ENCODE measurements at places on chromosomes 1 and 21.

DNA sequence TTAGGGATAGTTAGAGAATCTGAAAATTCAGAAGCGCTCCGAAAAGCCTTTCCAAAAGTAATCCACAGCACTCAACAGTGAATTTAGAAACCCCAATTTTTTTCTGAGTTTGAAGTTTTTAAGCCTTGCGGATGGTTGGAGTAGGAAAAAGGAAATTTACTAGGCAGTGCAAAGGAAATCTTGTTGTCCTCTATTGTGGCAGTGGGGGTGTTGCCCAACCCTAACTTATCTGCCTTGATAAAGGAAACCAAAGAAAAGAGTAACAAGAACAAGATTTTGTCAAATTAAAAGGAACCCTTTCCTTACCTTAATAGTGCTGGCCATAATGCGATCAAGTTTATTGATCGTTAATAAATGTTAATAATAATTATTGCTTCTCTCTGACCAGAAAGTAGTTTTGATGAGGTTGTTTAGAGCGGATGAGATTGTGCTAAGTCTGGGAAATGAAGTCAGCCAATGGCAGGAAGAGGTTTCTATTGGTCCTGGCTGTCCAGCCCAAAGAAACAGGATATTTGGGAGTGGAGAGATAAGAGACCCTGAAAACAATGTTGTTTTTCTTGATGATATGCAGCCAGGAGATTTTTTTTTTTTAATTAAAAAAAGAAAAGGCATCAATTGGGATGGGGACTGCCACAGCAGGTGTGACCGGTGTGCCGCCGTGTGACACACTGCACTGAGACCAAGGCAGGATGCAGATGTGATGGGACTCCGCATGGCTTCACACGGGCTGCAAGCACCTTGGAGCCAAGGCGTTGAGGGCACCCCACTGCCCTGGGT lies at the start of gene ERG:
ERG (minus strand) TSS at position 421 of the 777 bp plus-strand sequence; CDS start at position 324, 97 bp downstream.
- no peak for DNase-seq

- no peak for DNase-seq
Measured at GRCh38 chr1:3551290-3551678, 60.0 kb downstream of the MEGF6 start.

DNA sequence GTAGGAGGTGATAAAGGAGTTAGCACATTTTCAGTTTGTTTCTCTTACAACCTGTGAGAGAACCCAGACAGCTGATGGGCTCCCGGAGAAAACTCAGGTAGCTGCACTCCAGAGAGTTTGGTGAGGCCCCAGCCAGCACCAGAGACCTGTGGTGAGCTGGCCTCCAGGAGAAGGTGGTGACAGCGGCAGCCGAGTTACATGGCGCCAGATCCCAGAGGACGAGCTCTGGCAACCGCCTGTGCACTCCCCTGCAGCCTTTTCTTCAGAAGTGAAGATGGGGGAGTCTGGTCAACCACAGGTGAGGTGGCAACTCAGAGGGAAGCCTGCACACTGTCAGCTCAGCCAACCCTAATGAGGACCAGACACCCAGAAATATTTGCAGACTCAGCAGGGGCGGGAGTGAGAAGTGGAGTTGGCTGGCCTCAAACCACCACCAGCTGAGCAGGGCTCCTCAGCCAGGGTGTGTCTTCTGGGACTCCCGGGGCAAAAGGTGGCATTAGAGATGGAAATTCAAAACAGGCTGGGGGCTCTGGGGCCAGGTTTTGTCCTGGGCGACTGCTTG lies 209.7 kb downstream of the SETD4 start:
- DNase-seq, result no peak

GRCh38 chr1:59214248-59215208 lies 82.4 kb upstream of the FGGY start:
- DNase-seq, result no peak

DNA sequence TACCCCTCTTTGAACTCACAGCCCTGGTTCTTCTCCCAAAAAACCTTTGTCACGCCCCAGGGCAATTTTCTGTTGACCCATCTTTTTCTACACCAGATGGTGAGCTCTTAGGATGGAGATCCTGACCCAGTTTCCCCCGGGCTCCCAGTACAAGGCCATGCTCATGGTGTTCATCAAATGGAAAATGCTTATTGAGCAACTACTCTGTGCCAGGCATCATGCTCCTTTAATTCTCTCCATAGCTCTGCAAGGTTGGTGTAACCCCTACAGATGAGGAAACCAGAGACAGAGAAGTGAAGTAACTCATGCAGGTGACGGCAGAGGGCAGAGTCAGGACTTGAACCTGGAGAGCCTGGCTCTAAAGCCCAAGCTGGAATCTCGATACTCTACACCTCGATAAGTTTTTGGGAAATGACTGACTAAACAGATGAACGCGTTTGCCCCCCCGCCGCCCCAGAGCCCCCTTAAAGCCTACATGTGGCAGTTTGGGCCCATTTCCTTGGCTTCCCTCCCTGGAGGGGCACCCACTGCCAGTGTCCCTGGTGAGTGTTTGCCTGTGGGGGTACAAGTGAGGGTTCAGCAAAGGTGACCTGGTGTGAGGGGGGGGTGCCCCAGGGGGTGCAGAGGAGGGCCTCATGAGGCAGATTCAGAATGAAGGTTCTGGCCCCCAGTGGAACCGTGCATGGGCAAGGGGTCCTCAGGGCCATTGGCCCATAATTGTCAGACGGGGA lies 30.2 kb upstream of the RUNX3 start:
- DNase-seq, result no peak

- DNase-seq, result no peak
Measured at GRCh38 chr1:99557546-99558202, 88.2 kb upstream of the PALMD start.

DNA sequence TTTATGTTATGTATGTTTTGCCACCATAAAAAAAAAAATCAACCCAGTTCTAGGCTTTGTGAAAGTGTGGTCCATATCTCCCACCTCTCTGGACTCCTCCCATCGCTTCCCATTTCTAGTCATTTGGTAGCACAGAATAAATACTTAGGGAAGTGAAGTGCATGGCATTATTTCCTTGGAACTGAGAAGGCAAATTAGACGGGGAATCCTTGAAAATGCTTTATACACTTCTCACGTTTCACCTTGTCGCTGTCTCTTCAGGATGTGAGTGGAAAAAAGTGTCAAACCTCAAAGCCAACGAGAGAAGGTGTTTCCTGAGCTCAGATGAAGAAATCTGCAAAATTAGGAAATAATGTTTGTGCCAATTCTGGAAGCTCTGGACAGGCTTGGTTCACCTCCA lies 209.9 kb downstream of the ATG4C start:
- no peak for DNase-seq

DNA sequence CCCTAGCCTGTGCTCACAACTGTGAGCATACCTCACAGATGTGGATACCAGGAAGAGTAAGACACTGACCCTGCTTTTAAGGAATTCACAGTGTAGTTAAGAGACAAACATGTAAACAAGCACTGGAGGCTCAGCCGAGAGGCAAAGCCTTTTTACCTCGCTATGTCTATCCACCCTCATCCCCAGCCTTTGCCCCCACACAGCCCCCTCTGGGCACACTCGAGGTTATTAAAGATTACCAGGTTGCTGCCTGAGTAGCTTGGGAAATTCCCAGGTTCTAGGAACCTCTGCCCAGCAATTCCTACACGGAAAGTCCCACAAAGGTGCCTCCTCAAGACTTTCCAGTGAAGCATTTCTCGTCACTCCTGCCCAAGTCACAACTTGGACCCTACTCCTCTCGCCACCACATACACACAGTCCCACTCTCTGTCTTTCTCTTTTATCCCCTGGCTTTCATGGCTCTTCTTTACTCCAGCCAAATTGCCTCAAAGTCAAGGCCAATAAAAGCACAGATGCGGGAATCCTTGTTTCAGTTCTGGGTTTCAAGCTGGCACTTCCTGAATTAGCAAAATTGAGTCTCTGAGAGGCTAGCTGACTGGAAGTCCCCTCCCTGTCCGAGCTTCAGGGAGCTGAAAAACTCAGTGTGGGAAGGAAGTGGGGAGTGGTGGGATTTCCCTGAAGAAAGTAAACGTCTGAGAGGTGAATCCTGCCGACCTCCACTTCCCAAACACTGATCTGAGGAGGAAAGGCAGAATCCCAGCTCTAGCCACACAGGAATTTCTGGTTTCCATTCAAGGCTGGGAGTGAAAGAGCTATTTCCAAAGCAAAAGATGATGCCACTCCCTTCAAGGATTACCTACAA lies 7.6 kb downstream of the DENND2D start:
- no peak for DNase-seq

DNA sequence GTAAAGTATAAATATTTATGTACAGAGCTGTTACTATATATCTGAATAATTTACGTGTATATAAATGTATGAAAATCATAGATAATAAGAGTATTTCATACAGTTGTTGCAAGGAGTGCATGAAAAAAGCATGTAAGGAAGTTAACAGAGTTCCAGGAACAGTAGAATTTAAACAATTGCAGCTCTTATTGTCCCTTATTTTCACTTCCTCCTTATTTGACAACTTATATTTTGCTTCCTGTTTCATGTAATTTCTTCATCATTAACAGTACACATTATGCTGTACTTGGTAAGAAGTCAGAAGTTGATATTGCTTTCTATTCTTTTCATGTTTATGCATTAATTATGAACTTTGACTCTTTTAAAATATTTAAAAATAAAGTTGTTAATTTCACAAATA lies 681.5 kb downstream of the LRRIQ3 start:
- no peak for DNase-seq

GRCh38 chr21:38721958-38722357 lies 83.8 kb upstream of the ETS2 start:
- DNase-seq, result no peak

DNA sequence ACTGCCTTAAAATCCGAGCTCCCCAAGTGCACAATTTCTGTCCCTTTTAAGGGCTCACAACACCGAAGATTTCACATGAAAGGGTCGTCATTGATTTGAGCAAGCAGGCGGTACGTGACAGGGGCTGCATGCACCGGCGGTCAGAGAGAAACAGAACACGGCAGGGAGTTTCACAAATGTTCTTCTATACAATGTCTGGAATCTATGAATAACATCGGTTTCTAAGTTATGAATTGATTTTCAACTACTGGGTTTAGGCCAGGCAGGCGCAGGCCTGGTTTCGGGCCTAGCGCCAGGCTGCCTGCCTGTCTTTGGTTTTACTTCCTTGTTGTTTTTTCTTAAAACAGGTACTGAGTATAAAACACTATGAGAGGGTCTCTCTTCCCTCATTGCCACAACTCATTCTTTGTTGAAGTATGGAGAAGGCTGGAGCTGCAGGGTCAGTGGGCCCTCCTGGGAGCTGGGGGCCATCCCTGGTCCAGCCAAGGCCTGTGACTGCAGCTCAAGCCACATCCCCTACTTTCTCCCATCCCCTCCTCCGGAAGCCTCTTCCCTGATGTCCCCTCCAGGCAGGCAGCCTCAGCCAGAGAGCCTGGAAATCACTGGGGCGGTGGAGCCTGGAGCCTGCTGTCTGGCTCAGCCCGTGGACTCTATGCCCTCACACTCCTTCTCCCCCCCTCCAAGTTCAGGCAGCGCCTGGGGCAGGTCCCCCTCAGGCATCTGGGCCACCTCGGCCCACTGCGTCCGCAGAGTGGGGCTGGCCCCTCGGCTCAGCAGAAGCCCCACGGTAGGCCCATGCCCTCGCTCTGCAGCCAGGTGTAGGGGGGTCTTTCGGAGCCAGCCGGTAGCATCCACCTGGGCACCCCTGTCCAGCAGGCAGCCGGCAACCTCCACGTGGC lies 2.4 kb downstream of the ANKRD65 start:
- DNase-seq, result no peak

- DNase-seq, result peak; percentile 37
Measured at GRCh38 chr1:70353601-70354331, 756 bp downstream of the ANKRD13C start.

- DNase-seq, result no peak
Measured at GRCh38 chr1:235073968-235074522, 54.6 kb downstream of the TOMM20 start.

GRCh38 chr1:229619614-229620013 lies 6.3 kb downstream of the TAF5L start:
- no peak for DNase-seq

DNA sequence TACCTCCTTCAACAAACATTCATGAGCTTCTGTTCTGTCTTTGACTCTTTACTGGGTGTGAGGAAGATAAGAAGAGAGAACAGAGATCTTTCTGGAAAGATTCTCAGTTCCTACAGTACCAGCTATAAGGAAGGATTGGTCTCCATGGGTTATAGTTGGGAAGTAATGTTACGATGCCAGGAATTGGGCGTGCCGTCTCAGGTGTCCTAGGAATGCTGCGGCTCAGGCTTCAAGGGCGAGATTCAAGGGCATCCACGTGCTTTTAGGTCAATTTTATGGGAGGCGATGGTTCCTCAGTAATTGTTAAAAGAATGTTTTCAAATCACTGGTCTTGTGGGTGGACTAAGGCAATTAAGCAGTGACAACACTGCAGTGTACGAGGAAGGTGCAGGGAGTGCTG lies 27.3 kb downstream of the COG2 start:
- no peak for DNase-seq

GRCh38 chr1:226823643-226824042 lies 46.8 kb upstream of the PSEN2 start:
- DNase-seq, result no peak

DNA sequence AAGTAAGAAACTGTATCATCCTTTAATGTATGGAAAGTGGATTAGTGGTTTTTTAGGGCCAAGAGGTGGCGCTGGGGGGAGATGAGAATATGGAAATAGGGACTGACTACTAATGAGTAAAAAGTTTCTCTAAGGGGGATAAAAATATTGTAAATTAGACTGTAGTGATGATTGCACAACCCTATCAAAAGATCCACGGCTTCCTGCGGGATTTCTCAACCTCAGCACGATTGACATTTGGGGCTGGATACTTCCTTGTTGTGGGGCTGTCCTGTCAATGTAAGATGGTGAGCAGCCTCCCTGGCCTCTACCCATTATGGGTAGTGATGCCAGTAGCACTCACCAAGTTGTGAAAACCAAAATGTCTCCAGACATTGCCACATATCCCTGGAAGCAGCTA lies 36.0 kb upstream of the PRDM2 start:
- no peak for DNase-seq

DNA sequence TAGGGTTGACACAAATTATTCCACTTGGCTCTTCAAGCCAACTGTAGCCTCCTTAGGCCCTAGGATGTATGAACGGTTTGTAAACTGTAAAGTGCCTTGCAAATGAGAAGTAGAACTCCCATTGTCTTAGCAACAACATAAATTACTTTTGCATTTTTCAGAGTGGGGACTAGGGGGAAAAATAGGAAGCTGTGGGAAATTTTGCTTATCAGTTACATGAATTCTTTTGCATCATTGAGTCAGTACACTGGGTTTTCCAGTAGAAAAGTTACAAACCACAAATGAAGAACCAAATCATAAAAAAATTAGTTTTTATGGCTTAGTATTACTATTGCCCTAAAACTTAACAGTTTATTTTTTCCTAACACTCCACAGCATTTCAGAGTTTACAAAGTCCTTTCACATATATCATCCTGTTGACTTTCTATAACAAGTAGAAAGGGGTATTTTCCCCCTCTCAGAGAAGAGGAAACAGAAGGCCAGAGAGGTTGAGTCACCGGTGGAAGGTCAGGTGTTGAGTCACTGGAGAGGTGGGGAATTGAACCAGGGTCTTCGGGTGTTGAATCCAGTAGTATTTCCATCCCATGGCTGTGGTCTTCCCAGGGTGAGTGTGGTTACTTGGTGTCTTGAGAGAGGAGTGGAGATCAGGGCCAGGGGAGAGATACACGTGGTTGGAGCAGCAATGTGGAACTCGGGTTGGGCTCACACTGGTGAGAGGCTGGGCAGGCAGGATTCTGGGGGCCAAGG lies 71.9 kb upstream of the USP24 start:
- no peak for DNase-seq

GRCh38 chr1:51294566-51295184 lies 35.7 kb downstream of the TTC39A start:
- no peak for DNase-seq
